ENCODE measurements at places on chromosomes 7 and 10.

DNA sequence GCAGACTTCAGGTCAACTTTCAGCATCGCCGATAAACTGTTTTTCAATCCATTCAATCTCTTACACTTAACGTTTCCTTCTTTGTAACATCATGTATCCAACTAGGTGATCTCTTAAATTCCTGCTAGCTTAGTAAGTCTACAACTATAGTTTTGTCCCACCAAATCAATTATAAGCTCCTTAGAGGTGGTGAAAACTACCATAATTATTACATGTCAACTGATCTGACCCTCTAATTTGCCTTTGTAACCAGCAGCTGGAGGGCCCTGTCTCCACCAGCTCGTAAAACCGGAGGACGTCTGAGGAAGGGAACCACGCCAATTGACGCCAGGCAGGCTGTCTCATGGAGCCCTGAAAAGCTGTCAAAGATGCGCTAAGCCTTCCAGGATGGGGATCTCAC, 113.4 kb downstream of the ABCC2 start:
- DNase-seq, result no peak

DNA sequence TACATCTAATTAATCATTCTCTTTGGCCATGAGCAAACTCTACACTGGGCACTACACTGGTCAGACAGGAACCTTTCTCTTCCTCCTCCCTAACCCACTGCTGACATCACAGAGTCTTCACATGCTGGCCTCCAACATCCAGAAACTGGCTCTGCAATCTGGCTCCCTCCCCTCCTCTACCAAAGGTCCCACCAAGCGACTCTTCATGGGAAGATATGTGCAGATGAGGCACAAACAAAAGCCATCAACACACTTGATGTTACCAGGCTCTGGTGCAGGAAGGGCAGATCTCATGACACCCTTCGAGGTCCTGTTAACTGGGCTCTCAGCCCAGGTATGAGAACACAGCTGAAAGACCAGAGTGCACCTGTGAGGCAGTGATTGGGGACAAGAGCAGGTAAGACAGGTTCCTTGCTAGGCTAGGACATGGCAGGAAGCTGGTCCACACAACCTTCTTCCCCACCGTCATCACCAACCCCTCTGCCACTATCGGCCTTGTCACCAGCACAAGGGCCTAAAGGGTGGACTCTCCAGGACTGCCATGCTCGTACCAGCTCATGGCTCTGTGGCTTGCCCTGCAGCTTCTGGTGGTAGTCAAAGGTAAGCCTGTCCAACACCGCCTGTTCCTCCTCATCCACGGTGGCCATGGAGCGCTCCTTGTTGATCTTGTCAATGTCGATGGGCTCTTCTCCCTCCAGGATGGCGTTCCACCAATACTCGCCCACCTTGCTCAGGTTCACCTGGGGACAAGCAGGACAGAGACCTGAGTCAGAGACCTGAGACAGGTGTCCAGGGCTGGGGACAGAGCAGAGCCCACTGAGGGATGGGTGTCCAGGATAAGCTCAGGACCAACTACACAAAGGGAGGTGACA, 66.6 kb upstream of the CAMK2B start:
- DNase-seq, result no peak

GRCh38 chr7:99001482-99002147, 123.3 kb downstream of the TRRAP start:
- no peak for DNase-seq

DNA sequence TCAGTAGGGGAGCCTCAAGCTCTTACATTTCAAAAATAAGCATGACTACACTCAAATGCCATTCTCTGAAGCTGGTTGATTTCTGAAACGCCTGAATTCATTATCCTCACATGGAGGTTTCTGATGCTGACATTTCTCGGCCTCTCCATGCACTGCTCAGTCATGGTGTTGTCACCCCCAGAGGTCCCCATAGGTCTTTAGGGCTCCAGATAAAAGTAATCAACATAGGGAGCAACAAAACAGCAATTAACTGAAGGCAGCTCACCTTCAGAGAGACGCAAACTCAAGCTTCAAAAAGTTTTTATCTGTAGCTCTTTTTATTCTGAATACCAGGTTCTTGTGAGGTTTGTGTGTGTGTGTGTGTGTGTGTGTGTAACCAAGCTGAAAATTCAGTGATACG, 223.2 kb upstream of the LRRN3 start:
- no peak for DNase-seq

DNA sequence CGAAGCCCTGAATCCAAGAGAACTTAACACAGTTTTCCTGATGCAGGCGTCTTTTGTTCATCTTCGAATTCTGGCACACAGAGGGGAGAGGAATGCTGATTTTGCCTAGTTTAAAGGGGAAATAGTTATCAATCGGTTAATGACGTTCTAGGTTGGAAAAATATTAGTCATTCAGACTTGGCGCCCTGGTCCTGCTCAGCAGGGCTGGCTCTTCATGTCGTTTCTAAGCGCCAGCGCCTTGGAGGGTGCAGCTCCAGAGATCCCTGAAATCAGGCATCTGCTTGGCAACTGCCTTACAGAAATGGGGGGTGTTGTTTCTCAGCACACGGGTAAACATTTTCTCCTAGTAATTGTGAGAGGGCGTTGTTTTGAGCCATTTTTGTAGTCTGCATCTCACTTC, 1.3 kb upstream of the PRTFDC1 start:
- DNase-seq, result no peak

DNA sequence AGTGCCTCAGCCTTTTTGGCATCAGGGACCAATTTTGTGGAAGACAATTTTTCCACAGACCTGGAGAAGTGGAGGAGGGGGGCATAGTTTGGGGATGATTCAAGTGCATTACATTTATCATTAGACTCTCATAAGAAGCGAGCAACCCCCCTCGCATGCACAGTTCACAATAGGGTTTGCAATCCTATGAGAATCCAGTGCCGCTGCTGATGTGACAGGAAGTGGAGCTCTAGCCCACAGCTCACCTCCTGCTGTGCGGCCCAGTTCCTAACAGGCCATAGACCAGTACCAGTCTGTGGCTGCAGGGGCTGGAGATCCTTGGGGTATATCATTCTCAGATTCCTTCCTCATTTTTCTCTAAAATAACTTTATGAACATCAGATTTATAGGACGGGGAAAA, 50.8 kb downstream of the ATAD1 start:
- no peak for DNase-seq

DNA sequence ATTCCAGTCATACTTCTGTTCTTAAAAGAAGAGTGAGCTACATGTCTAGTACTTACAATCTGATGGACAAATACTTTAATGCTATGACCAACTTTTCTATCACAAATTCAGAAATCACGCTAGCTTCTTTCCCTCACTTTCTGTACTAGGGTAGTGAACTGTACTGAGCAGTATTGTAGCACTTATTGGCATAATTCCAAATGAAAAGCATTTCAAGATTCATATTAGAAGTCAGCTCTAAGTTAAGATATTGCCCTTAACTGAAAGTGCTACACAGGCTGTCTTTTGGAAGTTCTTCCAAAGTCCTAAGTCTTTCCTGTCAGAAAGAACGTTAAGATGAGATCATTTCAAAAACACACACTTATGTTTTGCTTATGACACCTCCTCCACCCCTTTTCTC, 13.4 kb downstream of the P4HA1 start:
- DNase-seq, result no peak

GRCh38 chr7:157297185-157297584, 39.6 kb upstream of the DNAJB6 start:
- DNase-seq, result no peak

- no peak for DNase-seq
These were observed 123.8 kb downstream of the SEMA3A start for GRCh38 chr7:84070770-84071169.

- no peak for DNase-seq
These were observed 155.9 kb downstream of the ARID5B start for GRCh38 chr10:62057359-62057758.

DNA sequence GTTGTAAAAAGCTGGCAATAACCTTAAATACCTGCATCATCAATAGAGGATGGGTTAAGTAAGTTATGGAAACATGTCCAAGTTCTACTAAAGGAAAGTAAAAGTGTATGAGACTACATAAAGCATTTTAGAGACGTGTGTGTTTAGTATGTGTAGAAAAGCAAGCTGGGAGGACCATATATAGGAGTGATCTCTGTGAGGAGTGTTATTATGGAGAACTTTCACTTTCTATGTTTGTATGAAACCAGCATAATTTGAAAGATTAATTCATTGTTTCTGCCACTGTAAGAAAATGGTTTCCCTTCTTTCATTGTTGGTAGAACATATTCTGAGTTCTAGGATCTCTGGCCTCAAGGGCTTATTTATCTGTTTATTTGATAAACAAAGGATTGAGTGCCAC, 19.2 kb upstream of the PDLIM1 start:
- no peak for DNase-seq

DNA sequence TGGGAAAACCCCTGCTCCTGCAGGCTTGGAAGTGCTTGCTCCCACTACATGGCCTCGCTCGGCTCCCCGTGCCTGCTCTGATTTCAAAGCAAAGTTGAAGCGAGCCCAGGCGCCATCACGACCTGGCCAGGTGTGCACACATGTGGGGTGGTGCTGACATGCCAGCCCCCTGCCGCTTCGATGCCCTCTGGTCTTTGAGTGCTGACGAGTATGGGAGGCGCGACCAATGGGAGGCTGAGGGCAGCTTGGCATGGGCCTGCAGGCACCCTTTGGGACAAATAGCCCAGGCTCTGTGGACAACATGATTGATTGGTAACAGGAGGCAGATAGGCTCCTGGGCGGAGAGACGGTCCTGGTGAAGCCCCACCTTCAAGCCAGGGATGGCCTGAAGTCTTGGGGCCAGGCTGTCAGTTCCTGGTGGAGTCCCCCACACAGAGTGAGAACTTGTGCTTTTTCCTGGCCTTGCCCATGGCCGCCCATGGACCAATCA, 252.4 kb upstream of the SEMA3A start:
- DNase-seq, result no peak

- no peak for DNase-seq
These were observed 240.8 kb downstream of the ADK start for GRCh38 chr10:74391786-74392185.

DNA sequence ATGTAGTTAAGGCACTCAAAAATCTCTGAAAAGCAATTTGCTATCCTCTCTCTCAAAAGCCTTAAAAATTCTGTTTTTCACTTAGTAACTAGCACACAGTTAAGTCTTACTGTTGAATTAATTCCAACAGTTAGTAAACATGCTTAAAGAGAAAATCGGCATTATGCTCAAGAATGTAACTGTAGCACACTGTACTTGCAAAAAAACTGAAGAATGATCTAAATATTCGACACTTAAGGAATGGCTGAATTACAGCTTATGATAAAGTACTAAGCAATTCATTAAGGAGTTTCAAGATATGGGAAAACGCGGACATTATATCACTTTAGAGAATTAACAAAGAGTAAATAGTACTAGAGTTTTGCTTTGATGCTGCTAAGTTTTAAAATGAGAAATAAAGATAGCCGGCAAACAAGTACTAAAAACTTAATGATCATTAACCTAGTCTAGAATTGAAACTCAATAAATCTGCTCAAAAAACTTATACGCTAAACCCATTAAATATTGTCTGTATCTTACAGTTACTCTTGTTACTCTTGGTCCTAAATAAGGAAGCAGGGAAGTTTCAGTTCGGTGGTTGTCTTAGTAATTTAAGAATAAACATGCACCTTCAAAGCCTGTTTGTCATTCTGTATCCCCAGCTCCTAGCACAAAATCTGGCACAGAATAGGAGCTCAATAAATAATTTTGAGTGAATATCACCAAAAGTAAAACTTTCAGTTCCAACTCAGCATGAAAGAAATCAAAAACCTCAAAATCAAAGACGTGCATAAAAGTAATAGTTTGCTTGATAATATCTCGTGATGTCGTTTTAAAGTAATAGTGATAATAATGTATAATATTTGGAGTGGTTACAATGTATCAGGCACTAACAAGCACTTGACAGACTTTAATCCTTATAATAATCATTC, 1.2 kb downstream of the TRDMT1 start:
- no peak for DNase-seq

GRCh38 chr10:116777006-116777405, 34.6 kb upstream of the HSPA12A start:
- no peak for DNase-seq

GRCh38 chr10:133224756-133225372, 5.2 kb upstream of the UTF1 start:
- DNase-seq, result no peak

DNA sequence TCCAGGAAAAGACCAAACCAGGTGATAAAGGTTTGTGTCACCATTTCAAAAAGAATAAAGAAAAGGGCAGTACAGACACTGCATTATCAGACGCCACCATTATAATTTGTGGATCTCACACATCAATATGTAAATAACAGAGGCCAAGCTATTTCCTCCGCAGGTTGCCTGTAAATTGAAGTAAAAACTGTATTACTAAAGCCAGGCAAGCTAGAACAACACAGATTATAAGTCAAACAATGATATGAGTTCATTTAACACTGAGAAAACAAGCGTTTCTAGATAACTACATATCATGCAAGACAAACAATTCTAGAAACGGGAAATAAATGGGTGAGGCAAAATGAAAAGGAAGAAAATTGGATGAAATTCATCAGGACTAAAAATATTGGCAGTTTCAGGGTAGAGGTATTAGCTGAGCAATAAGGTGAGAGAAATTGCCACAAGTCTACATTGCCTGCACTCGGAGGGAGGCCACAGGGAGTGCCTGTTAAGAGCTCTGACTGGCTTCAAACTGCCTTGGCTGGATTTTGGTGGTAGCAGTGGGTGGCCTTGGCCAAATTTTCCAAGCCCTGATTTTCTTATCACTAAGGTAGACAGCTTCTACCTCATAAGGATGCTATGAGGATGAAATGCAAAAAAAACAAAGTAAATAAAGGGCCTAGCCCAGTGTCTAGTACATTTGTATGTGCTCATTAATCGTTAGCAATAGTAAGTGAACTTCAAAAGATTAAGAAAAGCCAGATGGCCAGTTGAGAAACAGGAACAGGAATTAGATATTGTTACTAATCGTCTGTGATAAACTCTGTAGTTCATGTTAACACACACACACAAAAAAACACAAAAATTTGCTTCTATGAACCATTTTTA, 240.0 kb upstream of the NFE2L3 start:
- no peak for DNase-seq

DNA sequence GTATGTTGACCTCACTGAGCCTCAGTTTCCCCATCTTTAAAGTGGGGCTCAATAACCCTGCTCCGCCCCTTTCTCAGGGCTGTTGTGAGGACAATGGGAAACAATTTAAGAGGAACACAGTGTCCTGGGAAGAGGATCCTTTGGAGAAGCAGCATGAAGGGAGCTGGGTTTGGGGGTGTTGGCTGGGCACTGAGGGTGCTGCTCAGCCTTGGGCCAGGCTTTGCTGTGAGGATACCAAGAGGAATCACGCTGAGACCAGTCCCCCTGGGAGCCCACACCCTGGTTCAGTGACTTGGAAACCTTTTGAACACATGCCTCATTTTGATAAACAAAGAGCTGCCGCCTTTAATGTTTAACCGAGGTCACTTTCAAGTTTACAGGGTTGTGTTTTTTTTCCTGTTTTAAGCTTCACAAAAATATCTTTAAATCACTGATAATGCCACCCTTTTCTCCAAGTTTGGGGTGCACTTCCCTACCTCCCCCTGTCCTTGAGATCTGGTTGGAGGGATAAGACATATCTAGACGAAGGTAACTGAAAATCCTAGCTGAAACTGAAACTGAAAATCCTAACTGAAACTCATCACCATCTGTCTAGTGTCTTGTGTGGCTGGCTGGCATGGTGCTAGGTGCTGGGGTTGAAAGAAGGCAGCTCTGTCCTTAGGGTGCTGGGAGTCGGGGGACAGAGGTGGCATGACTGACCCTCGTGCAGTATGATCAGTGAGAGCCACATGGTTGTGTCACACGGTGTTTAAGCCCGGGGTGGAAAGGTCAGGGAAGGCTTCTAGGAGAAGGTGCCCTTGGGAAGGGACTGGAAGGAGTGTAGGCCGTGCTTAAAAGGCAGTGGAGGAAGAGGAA, 27.7 kb downstream of the ZNF775 start:
- DNase-seq, result no peak
